ENCODE measurements at places on chromosomes 11 and 22. TPM values are rescaled to one million over a fixed set of nuclear protein-coding genes. Genes with fewer than 3 reads are reported as not detected.

CSF2RB gene
- total RNA-seq = 1.2 TPM

ANKK1 gene
- 2.7 TPM for total RNA-seq

PLAAT5 gene
- not detected for total RNA-seq

GLYATL2 gene
- total RNA-seq = not detected

DDX6 gene
- total RNA-seq = 304 TPM

MEI1 gene
- 79.6 TPM for total RNA-seq

TMEM191C gene
- total RNA-seq = 3.5 TPM

ROBO4 gene
- total RNA-seq = not detected

APOL5 gene
- total RNA-seq = not detected

INS gene
- not detected for total RNA-seq

OR5P2 gene
- total RNA-seq = not detected

PDE2A gene
- total RNA-seq = 1.7 TPM

MUC15 gene
- total RNA-seq = not detected

KCNK4 gene
- not detected for total RNA-seq

OR4D5 gene
- total RNA-seq = not detected

FAM180B gene
- total RNA-seq = not detected

THY1 gene
- not detected for total RNA-seq

CELF1 gene
- total RNA-seq = 145 TPM

FAM227A gene
- not detected for total RNA-seq

LMO2 gene
- 0.47 TPM for total RNA-seq

TRIM29 gene
- total RNA-seq = not detected

KIRREL3 gene
- not detected for total RNA-seq

NECTIN1 gene
- 3.5 TPM for total RNA-seq

POLR3H gene
- 43.6 TPM for total RNA-seq

MS4A15 gene
- total RNA-seq = not detected

POU2AF2 gene
- total RNA-seq = not detected

SPI1 gene
- 5.0 TPM for total RNA-seq

MUC6 gene
- total RNA-seq = not detected

TOMM22 gene
- total RNA-seq = 42.3 TPM

CCDC116 gene
- 0.19 TPM for total RNA-seq

OR5A1 gene
- not detected for total RNA-seq

OR56B4 gene
- total RNA-seq = not detected

WNT11 gene
- 0.93 TPM for total RNA-seq
